GM23338 (cell line): ENCODE measurements at places on chromosomes 13 and 19. TPM values are rescaled to one million over a fixed set of nuclear protein-coding genes. Genes with fewer than 3 reads are reported as not detected.
A peak's percentile ranks its signal among the peaks of the same experiment; 100 is the strongest.

DNA sequence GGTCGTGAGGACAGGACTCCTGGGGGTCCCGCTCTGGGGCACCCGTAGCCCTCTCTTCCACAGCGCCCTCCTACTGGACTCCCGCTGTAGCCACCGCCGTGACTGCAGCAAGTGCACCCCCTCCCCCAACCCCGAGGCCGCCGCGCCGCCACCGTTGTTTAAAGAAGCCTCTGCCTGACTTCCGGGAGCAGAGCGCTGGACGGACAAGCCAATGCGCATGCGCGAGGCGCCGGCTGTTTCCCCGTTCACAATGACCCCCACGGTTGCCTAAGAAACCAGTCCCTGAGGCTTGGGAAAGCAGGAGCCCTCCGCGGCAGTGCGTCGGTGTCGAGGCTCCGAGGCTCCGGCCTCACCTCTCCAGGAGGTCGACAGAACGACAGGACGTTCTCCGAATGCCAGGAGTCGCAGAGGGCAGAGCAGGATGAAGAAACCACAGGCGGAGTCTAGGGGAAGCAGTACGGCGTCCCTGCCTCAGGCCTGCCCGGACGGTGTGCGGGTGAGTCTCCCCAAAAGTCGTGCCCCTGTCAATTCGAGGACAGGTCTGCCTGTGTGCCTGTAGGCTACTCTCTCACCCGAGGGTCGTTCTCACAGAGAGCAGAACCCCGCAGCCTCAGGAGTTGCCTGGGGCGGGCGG lies 70.5 kb upstream of the ZNF420 start:
- no peaks in the 10 kb centered on the region for H3K36me3 ChIP-seq
- peak; percentile 19 for DNase-seq
- H3K27ac ChIP-seq: no peak overlapping the region
- H3K27me3 ChIP-seq: no peaks in the 10 kb centered on the region
- no peak overlapping the region for H3K4me3 ChIP-seq

The MATK gene
- polyA plus RNA-seq: 13.4 and 14.1 TPM in 2 replicates

GRCh38 chr13:101490406-101491015 lies 38.0 kb downstream of the ITGBL1 start:
- H3K27me3 ChIP-seq: no peaks in the 10 kb centered on the region
- no peaks in the 10 kb centered on the region for H3K36me3 ChIP-seq
- no peak overlapping the region for H3K27ac ChIP-seq
- DNase-seq: no peak
- H3K4me3 ChIP-seq: no peak overlapping the region
- H3K4me1 ChIP-seq: no peaks in the 10 kb centered on the region

The ZNF790 gene
- 5.9 and 8.4 TPM in 2 replicates for polyA plus RNA-seq

DNA sequence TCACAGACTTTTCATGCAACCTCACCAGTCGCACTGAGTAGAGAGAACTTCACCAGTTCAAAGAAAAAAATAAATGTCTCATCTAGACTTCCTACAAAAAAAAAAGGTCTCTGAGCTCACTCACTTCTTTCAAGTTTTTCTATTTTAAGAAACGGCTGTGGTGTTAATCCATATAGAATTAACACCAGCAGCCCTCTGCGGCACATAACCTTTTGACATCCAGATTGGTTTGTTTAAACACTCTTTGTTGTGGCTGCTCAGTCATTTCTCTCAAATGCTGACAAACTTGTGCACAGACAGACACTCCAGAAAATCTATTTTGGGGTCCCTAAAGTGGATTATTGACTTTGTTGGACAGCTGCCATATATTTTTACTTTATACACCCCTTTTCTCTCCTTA lies 874.9 kb downstream of the EFNB2 start:
- no peak for DNase-seq
- H3K4me3 ChIP-seq: no peak overlapping the region
- no peaks in the 10 kb centered on the region for H3K36me3 ChIP-seq
- H3K4me1 ChIP-seq: no peaks in the 10 kb centered on the region
- H3K27ac ChIP-seq: no peak overlapping the region
- H3K27me3 ChIP-seq: no peaks in the 10 kb centered on the region

The FSD1 gene
- 50.7 and 52.1 TPM in 2 replicates for polyA plus RNA-seq
